Activated CD4-positive, alpha-beta memory T cell treated with anti-CD3 and anti-CD28 coated beads, Interleukin-2, amount 10 ng/mL, durations not matched to agents 7 days and 5 days (primary cell): ENCODE measurements at places on chromosomes 3 and 15. TPM values are rescaled to one million over a fixed set of nuclear protein-coding genes. Genes with fewer than 3 reads are reported as not detected.

DNA sequence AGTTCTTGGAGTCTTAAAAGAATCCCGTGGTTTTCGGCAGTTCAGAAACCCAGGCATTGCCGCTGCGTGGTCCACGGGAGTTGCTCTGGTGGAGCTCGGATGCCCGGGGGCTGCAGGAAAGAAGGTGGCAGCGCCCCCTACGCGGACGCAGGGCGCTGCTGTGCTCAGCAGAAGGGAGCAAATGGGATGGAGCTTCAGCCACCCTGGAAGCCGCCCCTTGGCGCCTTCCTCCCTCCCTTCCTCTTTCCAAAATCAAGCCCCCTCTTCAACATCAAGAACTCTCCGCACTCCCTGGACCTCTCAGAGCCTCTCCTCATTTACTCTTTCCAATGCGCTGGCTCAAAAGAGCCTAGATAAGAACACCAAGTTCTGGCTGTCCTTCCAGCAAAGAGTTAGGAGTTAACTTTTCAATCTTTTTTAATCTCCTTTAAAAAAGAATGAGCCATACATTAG, 880 bp upstream of the CHRNA7 start:
- DNase-seq: no peak

DNA sequence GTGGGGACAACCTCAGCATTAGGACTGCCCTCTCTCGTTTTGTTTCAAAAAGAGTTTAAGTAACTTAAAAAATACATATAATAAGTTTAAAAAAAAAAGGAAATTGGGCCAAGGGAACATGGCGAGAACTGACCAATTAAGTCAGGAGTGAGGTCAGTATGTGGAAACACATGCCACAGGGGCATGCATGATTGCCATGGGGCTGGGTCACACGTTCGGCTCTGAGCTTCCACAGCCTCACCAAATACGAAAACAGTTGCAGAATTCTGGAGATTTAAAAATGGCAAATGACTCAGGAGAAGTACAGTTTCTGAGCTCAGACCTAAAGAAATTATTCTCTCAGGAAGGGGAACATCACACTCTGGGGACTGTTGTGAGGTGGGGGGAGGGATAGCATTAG, 24.1 kb downstream of the PDE8A start:
- DNase-seq: no peak

- DNase-seq: no peak
Measured at GRCh38 chr3:150497956-150498355, 48.3 kb downstream of the SERP1 start.

DNA sequence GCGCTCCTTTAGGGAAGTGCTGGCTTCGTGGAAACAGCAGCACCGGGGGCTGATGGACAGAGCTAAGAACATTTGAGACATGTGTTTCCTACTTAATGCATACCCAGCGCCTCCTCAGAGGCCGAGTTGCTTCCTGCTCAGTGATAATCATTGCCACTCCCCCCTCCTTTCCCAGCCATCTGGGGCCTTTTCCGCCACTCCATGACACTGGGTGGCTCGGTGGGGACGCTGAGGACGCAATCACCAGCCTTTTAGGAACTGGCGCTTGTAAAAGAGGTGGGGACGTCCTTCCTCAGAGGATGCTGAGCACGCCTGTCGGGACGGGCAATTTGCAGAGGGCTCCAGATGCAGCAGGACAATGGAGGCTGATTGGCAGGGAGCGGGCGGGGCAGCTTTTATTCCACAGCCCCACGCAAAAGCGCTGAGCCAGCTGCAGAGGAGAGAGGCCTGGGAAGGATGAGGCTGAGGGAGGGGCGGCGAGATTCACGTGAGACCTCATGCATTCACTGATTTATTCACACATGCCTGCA, 22.2 kb upstream of the IQSEC1 start:
- no peak for DNase-seq

- DNase-seq: no peak
Measured at GRCh38 chr3:66747696-66748095, 246.9 kb upstream of the LRIG1 start.

GRCh38 chr3:38637906-38638305, 11.6 kb downstream of the SCN5A start:
- DNase-seq: no peak

DNA sequence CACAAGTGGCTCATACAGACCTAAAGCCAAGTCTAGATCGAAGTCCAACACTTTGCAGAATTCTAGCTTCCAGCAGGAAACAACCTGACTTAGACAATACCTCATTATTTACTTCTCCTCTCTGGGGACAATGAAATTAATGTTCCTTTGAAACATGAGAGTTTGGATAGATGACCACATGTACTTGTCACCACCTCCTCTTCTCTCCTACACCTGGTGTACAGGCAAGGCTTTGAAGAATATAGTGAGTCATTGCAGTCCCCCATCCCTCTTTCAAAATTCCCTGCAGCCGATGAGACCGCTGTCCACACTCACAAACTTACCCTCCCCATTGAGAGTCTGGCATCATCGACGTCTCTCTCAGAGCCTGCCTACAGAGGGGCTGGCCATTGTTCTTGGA, 189.0 kb upstream of the HES1 start:
- no peak for DNase-seq

DNA sequence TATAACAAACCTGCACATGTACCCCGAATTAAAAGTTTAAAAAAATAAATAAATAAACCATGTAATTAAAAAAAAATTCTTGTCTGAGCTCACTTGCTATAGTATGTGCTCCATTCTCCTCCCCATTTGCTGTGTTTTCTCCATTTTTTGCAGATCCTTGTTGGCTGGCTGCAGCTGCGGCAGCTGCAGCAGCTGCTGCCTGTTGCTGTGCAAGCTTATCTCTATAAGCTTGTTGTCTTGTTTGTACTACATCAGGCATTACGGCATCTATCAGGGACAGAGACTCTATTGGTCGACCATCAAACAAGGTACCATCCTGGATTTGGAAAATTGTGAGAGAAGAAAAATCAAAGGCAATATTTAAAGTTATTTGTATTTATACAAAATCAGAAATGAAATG, 145.9 kb downstream of the TBL1XR1 start:
- DNase-seq: no peak

- DNase-seq: peak; percentile 62
Measured at GRCh38 chr15:80970018-80970657, 19.5 kb downstream of the MESD start.

GRCh38 chr15:51314391-51315337, 23.7 kb downstream of the CYP19A1 start:
- no peak for DNase-seq

GRCh38 chr3:46435081-46435726, 28.1 kb downstream of the CCRL2 start:
- DNase-seq: no peak

DNA sequence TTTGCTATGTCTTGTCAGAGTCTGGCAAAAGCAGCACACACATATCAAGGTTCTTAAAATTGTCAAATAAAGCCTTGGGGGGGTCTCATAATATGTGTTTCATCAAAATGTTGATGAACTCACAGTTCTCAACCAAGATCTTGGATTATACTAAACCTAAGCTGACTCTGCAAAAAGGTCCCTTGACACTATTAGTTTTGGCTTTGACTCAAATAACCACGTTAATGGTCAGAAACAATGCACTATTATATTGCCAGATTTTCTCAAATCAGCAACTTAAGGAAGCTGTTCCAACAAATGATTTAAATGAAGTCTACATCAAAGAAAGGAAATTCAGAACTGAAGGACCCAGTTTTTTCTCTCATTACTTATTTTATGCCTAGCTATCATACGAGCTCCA, 1063.9 kb downstream of the ROBO1 start:
- no peak for DNase-seq

DNA sequence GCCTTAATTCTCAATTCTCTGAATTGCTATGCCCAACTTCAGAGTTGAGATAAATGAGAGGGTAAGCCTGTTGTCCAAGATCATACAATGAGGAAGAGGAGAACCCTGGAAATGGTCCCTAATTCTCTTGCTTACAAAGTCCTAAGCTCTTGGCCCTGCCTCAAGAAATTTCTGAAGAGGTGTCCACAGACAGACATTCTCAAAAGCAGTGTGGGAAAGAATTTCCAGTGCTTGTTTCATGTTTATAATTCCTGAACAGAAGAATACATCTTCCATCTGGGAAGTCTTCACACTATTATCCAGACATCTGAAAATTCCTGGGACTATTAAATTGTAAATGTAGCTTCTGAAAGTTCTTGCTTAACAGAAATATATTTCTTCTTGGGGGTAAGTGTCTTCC, 166.8 kb upstream of the LRTM1 start:
- DNase-seq: no peak

- no peak for DNase-seq
Measured at GRCh38 chr3:64229903-64230302, 4.6 kb upstream of the PRICKLE2 start.

DNA sequence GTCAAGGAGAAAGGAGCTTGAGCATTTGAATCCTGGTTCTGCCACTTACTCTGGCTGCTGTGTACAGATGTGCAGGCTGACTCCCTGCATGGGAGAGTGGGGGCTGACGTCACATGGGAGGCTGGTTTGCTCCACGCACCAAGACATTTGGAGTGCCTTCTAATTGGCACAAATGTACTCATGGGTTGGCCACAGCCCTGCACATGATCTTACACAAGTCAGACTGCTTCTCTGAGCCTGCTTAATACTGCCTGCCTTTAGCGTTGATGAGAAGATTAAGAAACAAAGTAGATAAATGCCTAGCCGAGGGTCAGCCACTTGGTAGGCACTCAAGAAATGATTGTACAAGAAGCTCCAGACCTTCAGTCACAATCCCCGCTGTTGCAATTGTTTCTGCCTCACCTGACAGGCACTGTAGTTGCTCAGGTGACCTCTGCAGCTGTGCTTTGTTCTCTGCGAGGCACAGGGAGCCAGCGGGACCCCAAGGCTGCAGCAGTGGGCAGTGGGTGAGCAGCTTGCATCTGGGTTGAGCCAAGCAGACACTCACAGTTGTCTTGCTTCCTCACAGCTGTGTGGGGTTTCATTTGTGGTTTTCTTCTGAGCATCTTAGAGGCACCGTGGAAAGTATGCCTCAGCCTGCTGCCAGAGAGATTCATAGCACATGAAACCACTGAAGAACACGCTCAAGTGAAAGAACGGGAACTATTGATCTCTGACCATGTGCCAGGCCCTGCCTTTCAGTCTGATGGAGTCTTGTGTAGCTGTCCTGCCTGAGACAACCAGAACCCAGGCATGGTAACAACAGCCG, 33.1 kb downstream of the GRK7 start:
- DNase-seq: peak; percentile 80

DNA sequence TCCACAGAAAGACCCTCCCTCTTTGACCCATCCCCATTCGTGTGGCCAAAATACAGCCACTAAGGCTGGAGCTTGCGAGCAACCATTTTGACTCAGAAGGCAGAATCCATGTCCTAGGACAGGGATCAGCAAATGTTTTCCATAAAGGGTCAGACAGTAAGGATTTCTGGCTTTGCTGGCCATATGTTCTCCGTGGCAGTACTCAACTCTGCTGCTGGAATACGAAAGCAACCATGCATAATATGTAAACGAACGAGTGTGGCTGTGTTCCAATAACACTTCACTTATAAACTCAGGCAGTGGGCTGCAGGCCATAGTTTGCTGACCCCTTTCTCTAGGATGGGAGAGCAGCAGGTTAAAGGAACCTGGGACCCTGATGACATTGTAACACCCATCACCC, 77.6 kb upstream of the WNT5A start:
- DNase-seq: no peak

The PRR23A gene
- total RNA-seq: not detected

The LYSMD2 gene
- total RNA-seq: 14.8 TPM

The IFT57 gene
- total RNA-seq: 28.0 TPM

The XCR1 gene
- total RNA-seq: not detected

The FBXO40 gene
- not detected for total RNA-seq

The CNTN6 gene
- total RNA-seq: not detected
